ENCODE measurements at places on chromosomes 16 and 17.

DNA sequence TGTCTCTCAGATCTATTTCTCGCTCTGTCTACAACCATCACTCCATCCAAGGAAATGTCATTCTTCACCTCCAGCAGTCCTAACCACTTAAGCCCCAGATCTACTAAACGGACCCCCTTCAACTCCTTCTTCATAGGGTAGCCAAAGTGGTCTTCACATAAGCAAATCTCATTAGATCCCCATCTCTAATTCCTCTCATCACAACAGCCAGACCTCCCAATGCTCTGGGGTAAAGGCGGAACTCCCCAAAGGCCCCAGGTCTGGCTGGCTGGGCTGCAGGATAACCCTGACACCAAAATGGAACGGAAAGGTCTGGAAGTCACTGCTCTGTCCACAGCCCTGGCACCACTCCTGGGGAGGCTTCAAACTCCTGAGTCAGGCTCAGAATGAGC is 11.1 kb downstream of the ST3GAL2 start:
- DNase-seq, result no peak

DNA sequence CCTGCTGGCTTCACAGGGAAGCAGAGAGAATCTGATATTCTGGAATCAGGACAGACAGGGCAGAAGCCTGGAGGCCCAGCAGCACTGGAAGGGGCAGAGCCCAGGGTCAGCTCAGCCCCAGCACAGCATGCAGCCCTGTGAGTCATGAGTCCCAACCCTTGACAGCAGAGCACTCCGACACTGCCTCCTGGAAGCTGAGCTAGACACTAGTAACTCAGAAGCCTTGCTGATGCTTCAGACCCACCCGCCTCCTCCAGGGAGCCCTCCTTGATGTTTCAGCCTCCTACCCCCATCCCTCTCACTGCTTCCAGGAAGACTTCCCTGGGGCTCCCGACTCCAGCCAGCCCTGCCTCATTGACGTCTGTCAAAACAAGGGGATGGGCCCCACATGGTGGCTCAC is 6.9 kb downstream of the CAMKK1 start:
- DNase-seq, result no peak

DNA sequence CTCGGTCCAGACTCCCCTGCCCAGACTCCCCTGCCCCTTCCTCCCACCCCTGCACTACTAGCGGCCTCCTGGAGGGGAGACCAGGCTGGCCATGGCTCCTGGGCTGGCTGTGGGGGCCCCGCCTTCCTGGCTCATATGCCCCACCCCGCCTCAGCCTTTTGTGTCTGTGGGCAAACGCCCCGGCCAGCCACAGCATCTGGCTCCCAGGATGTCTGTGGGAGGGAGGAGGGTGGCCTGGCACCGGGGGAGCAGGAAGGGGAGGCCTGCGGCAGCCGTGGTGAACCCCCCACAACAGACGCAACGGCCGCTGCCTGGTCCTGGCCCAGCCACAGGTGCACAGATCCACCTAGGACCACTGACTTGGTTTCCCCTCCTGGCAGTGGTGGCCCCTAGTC is 32.9 kb downstream of the BAHCC1 start:
- no peak for DNase-seq

GRCh38 chr17:82317394-82318168 is at the start of gene CD7:
CD7 (minus strand) TSS chr17:82317608; CDS start chr17:82317495, 113 bp downstream.
- no peak for DNase-seq

GRCh38 chr16:66774981-66775380 is 23.6 kb upstream of the DYNC1LI2 start:
- peak; percentile 13 for DNase-seq

DNA sequence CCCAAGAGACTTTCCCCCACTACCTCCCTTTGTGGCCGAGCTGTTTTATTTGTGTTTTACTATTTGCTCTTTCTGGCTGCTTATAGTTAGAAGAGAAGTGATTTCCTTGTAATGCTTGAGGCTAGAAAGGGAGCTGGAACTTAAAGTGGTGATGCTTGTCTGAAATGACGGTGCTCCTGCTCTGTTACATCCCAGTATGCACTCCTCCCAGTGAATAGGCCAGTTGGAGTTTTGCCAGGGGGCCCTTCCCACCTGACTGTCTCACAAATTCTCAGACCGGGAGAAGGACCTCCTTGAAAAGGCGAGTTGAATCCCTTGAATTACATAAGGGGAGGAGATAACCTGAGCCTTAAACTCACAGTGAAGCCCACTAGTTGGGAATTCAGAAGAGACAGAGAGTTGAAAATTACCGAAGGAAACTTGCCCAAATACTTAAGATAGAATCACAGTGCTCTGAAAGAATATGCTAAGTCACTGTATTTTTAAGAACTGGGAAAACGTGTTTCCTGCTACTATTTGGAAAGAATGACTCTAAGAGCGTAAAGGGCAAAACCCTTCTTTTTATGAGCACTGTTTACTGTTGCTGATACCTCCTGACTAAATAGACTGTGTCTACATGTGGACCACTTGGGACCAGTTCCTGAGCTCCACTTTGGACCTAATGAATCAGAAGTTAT is 84.7 kb upstream of the CLEC3A start:
- no peak for DNase-seq

DNA sequence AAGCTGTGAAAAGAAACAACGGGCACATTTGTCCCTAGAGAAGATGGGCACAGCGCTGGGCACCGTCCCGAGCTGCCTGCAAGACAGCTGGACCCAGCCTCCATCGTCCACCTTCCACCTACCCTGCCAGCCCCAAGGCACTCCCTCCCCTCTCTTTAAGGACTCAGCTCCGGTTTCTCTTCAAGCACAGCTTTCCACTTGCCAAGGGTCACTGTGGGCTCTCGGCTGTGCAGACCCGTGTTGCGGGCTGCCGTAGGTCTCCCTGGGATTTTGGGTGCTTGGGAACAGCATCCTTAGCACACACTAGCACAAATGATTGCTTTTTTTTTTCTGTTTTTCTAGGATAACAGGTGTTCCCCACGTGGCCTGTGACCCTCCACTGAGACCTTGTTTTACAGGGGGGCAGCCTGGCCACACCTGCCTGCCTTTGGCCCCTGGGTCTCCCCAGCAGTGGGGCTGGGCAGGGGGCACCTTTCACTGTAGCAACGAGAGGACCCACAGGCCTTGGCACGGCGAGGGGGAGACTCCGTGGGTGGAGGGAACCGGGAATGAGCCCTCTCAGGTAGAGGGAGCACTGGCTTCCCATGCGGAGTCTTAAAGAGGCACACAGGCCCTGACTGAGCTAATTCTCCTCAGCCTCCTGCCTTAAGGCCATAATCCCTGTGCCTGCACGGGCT is 1.4 kb downstream of the CHMP6 start:
- DNase-seq, result no peak

- DNase-seq, result no peak
Observed at GRCh38 chr17:72342627-72343527, 222.1 kb downstream of the SOX9 start.

- DNase-seq, result peak; percentile 18
Observed at GRCh38 chr17:5705081-5705875, 121.0 kb upstream of the NLRP1 start.

GRCh38 chr17:3809135-3809534 is 8.1 kb upstream of the ITGAE start:
- DNase-seq, result no peak

GRCh38 chr17:80455784-80456183 is 20.6 kb downstream of the NPTX1 start:
- no peak for DNase-seq

DNA sequence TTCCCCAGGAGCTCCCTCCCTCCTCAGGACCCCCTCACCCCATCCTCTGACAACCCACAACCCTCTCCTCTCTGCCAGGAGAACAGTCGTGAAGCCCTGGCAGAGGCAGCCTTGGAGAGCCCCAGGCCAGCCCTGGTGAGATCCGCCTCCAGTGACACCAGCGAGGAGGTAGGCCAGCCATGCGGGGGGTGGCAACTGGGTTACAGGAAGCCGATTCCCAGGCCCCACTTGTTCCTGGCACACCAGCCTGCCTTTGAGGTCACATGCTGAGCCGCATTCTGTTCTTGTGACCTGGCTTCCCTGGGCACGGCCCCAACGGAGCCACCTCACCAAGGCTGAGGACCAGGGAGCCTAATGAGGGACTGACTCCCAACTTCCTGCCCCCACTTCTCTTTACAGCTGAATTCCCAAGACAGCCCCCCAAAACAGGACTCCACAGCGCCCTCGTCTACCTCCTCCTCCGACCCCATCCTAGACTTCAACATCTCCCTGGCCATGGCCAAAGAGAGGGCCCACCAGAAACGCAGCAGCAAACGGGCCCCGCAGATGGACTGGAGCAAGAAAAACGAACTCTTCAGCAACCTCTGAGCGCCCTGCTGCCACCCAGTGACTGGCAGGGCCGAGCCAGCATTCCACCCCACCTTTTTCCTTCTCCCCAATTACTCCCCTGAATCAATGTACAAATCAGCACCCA is 7.9 kb downstream of the NAT9 start:
- DNase-seq, result no peak

- DNase-seq, result peak; percentile 11
Observed at GRCh38 chr17:18043491-18043890, 4.3 kb downstream of the GID4 start.

- no peak for DNase-seq
Observed at GRCh38 chr17:15392326-15392741, 50.9 kb upstream of the TEKT3 start.

DNA sequence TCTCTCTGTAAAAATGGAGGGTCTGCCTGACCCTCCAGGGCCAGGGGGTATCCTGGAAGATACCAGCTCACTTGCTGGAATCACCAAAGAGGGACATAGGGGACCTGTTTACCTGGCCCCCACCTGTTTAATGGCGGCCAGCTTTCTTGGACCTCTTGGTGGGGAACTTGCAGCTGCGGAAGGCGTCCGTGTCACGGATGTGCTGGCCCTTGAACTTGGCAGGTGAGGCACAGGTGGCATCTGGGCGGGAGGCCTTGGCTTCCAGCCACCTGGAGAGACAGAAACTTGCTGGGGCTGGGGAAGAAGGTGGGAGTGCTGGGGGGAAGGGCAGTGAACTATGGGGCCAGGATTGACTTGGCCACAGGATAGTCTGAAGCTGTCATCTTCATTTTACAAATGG is 3.5 kb downstream of the CHAD start:
- DNase-seq, result no peak

- DNase-seq, result no peak
Observed at GRCh38 chr17:34769049-34769448, 189.7 kb downstream of the TMEM132E start.

- peak; percentile 58 for DNase-seq
Observed at GRCh38 chr17:55294042-55294751, 29.4 kb downstream of the HLF start.

GRCh38 chr16:88656291-88656980 is 5.6 kb upstream of the CYBA start:
- DNase-seq, result no peak

DNA sequence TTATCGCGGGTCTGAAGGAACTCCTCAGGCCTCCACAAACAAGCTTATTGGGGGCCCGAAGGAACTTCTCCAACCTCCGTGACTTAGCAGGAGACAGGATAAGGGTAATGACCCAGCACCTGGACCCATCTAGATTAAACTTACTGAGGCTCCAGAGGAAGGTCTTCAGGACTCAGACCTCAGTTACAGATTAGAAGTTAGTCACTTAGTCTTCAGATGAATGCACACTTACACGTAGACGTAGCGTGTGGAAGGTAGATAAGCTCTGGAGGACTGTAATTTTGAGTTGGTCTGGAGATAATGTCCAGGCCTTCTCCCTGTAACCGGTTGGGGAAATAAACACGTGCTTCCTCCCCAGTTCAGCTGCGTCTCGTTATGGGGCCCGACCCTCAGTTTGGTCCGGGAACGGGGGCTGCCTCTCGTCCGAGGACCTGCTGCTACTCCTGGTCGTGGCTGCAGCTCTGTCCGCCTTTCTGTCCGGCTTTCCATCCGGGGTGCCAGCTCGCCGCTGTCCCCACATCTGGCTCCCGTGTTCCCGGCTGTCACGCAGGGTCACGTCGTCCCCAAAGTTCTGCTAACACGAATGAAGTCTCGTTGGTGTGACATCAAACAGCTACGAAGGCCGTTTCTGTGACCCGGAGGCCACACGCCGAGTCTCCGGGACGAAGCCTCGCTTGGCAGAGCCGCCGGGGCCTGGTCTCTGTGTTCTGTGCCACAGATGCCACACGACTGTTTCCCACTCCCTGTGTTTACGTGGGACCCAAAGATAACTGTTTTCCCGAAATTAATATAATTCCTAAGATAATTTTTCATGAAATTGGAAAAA is 11.8 kb upstream of the SECTM1 start:
- DNase-seq, result no peak

- no peak for DNase-seq
Observed at GRCh38 chr17:79950306-79950705, 85.4 kb downstream of the TBC1D16 start.
